ENCODE measurements at places on chromosomes 12 and 14.

DNA sequence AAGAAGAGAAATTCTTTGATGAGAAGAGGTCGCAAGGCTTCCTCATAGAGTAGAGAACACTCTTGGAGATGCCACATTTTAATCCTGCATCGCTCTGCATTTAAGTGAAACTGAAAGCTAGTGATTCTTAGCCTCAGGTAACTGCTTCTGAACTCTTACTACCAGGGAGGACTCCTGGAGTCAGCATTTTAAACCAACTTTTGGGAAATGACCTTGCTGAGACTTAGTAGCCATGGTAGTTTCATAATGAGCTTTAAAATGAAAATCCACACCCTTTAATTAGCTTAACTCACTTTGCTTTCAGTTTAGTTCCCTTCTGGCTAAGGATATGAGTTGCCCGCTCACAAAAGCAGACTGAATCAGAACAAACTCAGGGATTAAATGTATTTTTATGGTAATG, 80.3 kb downstream of the SYNE2 start:
- DNase-seq = no peak

DNA sequence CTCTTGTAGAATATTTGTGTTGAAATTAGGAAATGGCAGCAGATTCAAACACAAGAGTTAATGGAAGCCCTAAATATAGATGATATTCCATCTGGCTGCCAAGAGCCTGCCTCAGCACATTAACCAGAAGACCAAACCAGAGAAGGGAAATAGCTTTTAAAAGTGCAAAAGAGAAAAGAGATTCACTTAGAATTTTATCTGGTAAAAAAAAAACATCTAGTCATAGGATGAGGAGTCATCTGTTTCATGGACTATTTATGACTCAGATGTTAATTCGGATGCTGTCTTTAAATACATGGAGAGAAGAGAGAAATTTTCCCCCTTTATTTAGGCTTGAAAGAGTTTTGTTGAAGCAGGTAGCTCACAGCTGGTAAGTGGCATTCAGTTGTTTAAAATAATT, 201.6 kb upstream of the NUDT4 start:
- DNase-seq = no peak

DNA sequence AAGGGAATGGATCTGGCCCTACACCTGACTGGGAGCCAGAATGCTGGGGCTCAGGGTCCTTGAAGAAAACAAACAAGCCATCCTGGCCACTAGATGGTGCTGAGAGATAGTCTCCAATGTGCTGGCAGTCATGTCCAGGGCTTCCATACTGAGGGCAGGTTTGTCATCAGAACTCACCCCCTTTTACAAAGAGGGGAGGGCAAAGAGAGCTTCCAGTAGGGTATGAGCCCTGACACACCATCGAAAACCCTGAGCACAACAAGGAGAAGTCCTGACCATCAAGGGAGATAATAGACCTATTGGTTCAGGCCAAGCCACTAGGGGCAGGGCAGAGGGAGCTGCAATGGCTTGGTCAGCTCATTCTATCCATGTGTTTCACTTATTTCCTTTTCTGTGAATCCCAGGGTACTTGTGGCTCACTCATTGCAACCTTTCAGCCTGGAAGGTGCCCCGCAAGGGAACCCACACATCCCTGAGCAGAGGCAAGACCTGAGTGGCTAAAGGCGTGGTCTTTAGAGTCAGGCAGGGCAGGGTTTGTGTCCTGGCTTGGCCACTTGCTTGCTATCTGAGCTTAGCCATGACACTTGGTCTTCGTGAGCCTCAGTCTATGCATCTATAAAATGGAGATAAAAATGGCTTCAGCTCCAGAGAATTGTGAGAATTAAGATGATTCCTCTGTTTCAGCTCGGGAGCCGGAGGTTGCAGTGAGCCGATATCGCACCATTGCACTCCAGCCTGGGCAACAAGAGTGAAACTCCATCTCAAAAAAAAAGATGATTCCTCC, 6.2 kb upstream of the PLEKHH1 start:
- no peak for DNase-seq

DNA sequence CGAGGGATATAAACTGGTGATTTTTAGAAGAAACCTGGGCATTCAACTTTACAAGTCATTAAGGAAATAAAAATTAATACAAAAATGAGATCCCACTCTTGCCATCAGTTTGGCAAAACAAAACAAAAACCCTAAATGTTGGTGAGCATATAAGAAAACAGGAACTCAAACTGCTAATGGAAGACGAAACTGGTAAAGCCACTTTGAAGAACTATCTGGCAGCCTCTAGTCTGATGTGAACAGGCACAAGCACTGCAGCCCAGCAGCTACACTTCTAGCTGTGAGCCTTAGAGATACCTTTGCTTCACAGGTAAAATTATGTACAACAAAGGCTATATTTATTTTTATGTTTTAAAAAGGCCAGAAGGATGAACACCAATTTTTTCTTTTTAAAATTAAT, 459.6 kb downstream of the ZFP36L1 start:
- no peak for DNase-seq

GRCh38 chr12:18813753-18814152, 75.8 kb downstream of the CAPZA3 start:
- no peak for DNase-seq

DNA sequence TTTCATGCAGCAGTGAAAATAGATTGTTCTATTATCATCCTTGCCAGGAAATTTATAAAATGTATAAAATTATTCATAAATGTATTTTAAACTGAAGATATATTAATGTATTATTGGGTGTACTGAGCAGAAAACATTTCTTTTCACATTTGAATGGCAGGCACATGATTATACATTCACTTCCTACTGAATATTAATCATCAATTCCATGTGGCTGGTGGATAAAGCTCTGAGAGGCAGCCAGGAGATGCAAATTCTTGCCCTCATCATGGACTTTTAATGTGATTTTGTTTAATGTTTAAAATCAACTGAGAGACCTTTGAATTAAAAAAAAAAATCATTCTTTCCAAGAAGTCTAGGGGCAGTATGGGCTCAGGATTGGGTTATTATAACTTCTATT, 40.8 kb downstream of the ANO6 start:
- no peak for DNase-seq
